ENCODE measurements at places on chromosomes 7 and 10.

- no peak for DNase-seq
These were observed 1.5 kb downstream of the MET start for GRCh38 chr7:116673457-116673865.

GRCh38 chr7:28116041-28116440 is 64.6 kb downstream of the JAZF1 start:
- no peak for DNase-seq

DNA sequence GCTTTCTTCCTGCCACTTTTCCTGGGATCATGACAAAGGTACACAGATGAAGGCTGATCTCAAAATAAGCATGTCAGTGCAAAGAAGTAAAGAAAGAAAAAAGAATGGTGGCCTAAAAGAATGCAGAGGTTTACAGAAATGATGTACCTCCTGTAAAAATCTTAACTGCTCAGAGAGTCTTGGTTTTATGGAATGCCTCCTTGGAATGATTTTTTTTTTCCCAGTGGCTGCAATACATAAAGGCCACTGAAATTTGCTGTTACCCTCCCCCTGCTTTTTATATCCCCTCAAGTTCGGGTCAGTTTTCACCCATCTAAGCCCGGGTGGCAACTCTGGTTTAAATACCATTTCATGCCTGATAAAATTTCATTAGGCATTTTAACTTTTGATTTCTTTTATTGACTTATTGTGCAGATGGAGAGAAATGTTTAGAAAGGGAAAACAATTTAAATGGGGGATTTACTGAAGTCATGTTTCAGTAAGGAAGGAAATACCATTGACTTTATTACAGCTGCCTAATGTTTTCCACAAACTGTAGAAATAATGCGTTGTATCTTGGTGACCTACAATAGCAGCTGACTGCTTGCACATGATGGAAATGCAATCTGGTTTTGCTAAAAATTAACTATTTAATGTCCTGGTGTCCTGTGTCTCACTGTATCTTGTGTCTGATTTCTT is 102.5 kb downstream of the SAMD9 start:
- DNase-seq = no peak

DNA sequence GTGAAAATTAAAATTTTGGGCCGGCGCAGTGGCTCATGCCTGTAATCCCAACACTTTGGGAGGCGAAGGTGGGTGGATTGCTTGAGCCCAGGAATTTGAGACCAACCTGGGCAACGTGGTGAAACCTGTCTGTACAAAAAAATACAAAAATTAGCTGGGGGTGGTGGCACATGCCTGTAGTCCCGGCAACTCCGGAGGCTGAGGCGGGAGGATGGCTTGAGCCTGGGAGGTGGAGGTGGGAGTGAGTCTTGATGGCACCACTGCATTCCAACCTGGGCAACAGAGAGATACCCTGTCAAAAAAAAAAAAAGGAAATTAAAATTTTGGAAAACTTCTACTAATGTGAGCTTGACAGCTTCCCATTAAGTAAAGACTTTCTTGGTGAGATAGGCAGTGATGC is 3.1 kb downstream of the SRRT start:
- no peak for DNase-seq

DNA sequence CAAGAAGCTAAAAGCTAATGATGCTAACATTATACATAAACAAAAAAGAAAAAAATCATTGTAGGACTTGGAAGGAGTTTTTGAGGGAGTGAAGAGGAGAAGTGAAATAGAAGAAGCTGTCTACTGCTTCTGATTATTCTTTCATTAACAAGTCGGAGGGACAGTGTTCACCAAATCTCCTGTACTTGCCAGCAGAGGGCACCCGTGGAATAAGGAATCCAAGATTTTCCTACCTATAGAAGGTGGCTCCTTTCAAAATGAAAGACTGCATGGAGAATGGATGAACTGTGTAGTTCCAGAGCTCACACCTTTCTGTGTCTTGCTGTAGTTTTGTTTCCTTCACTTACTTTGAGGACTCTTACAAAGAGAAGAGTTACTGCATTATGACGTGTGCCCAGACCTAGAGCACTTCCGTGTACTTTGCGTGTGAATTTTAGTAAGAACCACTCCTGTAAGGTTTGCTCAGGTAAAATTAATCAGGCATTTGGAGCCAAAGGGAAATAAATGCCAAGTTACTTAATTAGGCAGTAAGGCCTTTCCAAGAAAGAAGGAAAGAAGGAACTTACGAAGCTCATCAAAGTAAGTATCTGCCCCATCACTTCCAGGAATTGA is 145.1 kb downstream of the SEMA3D start:
- peak; percentile 75 for DNase-seq

GRCh38 chr7:129332254-129333035 is 101.8 kb upstream of the STRIP2 start:
- DNase-seq = no peak

DNA sequence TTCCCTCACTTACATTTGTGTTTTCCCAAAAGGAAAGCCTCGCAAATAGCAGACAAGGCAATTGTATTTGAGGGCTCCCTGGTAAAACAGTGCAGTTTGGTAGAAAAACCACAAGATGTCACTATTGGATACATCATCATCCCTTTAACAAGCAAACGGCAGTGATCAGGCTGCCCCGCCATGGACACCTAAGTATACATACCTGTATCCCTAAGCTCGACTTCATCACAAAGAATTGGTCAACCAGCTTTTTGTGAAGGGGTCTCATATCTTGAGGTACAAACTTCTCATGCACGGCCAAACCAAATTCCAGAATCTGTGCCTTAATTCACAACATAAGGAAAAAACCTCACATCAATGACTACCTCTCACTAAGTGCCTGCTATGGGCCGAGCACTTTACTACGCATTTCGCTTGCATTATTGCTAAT is 179.5 kb upstream of the IMMP2L start:
- peak; percentile 51 for DNase-seq

DNA sequence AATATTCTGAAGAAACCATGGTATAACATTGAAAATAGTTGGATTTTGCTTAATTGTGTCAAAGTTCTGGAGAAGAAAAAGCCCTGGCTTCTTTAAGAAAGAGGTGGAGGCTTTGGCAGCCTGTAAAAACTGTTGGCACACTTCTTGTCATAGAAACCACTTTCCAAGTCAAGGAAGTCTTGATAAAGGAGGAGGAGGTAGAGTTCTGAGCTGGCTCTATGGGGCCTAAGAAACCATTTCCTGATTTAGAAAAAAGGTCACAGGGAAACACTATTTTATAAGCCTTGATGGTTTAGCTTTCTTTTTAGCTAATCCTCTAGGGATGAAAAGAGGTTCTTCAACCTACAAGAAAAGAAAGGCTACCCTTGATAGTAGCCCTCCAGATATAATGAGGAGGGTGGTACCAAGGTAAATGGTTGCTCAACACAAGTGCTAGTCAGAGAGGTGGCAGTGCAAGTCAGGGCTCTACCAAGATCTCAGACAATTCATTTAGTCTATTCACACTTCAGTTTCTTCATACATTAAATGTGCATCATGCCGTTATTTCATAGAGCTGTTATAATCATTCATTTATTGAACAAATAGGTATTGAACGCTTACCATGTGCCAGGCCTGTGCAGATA is 346.9 kb downstream of the RNLS start:
- no peak for DNase-seq

- DNase-seq = no peak
These were observed 19.2 kb downstream of the ADAP1 start for GRCh38 chr7:935164-935873.

DNA sequence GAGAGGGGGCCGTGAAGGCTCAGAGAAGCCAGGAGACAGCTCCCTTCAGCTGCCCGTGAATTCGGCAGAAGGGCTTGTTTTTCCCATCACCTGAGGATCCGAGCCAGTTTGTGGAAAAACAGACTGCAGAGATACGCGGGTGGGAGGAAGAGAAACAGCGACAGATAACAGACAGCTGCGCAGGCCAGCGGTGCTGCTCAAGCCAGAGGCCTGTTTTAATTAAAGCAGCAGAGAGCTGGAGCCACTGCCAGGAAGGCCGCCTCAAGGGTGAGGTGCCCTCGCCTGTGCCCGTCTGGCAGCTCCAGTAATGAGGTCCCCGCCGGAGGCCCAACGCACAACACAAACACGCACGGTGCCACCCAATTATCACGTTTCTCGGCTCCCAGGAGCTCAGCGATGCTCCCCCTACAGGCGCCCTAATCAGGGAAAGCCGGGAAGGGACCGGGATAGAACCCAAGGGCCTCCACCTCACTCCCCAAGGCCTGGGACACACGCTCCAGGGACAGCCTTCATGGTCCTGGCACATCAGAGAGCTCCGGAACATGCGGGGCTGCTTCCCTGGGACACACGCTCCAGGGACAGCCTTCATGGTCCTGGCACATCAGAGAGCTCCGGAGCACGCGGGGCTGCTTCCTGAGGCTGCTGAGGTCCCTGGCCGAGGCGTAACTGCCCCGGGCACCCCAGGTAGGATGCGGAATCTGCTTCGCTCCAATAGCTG is 60.6 kb upstream of the DNAAF5 start:
- DNase-seq = no peak

GRCh38 chr7:105297985-105298384 is 90.7 kb downstream of the SRPK2 start:
- DNase-seq = no peak

GRCh38 chr10:132407846-132408278 is 10.9 kb downstream of the PWWP2B start:
- DNase-seq = no peak

GRCh38 chr10:101827919-101828600 is 9.8 kb upstream of the OGA start:
- DNase-seq = no peak

DNA sequence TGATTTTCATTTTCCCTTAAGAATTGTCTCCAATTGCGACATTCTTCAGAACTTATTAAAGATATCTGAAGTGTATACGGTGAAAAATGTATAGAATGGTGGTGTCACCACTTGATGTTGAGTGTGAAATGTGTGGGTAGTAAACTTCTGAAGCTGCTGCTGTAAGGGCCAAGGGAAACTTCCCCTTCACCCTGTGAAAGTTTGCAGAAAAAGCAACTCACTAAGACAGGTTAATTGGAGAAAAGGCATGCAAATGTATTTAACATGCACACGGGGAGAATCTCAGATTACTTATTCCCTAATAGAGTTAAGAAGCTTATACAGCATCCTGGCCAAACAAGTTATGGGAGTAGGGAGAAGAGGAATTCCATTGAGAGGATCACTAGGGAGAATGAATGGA is 173.0 kb downstream of the NSUN6 start:
- DNase-seq = no peak

DNA sequence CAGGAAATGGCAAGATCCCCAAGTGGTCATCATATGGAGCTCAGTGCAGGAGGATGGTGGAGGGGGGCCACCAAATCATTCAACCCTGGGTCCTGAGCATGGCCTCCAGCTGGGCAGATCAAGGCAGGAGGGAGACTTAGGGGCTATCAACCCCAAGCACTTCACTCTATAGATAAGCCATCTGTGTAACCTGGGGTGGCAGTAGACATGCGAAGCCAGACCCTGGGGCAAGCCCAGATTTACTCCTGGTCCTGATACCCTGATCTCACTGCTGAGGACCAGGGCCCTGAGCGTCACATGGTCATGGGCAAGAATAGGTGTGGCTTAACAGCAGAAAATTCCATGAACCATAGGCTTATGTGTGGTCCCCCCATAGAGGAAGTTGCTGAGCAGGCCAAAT is 173.0 kb upstream of the ADCY1 start:
- no peak for DNase-seq

DNA sequence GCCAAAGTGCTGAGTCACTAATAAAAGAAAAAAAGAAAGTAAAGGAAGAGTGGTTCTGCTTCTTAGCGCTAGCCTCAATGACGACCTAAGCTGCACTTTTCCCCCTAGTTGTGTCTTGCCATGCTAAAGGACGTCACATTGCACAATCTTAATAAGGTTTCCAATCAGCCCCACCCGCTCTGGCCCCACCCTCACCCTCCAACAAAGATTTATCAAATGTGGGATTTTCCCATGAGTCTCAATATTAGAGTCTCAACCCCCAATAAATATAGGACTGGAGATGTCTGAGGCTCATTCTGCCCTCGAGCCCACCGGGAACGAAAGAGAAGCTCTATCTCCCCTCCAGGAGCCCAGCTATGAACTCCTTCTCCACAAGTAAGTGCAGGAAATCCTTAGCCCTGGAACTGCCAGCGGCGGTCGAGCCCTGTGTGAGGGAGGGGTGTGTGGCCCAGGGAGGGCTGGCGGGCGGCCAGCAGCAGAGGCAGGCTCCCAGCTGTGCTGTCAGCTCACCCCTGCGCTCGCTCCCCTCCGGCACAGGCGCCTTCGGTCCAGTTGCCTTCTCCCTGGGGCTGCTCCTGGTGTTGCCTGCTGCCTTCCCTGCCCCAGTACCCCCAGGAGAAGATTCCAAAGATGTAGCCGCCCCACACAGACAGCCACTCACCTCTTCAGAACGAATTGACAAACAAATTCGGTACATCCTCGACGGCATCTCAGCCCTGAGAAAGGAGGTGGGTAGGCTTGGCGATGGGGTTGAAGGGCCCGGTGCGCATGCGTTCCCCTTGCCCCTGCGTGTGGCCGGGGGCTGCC is at the start of gene IL6:
IL6 (plus strand) TSS at position 294 of the 807 bp plus-strand sequence; CDS start at position 357, 63 bp downstream.
- DNase-seq = peak; percentile 75

GRCh38 chr10:125707541-125708468 is 11.7 kb upstream of the EDRF1 start:
- DNase-seq = no peak

- DNase-seq = no peak
These were observed 18.5 kb downstream of the PIK3CG start for GRCh38 chr7:106883456-106884026.

GRCh38 chr7:37701769-37702168 is 18.2 kb downstream of the GPR141 start:
- no peak for DNase-seq

- no peak for DNase-seq
These were observed 160.9 kb upstream of the CSTF2T start for GRCh38 chr10:51860257-51860656.

DNA sequence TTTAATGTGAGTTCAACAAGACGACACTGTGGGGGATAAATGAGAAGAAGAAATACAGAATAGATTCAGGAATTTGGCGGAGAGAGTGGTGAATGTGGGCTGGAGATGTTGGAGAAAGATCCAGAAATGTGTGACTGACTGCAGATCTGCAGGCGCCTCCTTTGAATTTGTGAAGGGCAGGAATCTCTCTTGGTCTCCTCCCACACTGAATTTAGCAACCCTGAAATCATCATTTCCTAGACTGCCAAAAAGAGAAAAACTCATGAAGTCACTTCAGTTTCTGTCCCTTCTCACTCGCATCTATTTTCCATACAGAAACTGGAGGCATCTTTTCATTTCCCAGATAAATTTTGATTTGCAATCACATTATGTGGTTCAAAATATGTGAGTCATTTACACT is 128.7 kb downstream of the GNAI1 start:
- no peak for DNase-seq
